OCI-LY7 (cell line): ENCODE measurements at places on chromosomes 7 and 10. TPM values are rescaled to one million over a fixed set of nuclear protein-coding genes. Genes with fewer than 3 reads are reported as not detected.

The DNAJB9 gene
- total RNA-seq = 11.1 and 11.4 TPM in 2 replicates

The PHYHIPL gene
- not detected in 2 replicates for total RNA-seq

The TSPAN12 gene
- not detected in 2 replicates for total RNA-seq

The SMO gene
- total RNA-seq = 0.17 and 0.22 TPM in 2 replicates

The OIT3 gene
- not detected in 2 replicates for total RNA-seq

The SEMA3D gene
- total RNA-seq = not detected in 2 replicates

The CCDC186 gene
- total RNA-seq = 12.6 and 13.1 TPM in 2 replicates

The GSTO2 gene
- 1.6 and 2.2 TPM in 2 replicates for total RNA-seq

The RAB11FIP2 gene
- 25.3 and 27.0 TPM in 2 replicates for total RNA-seq

The AKR1E2 gene
- total RNA-seq = not detected in 2 replicates

The PRKCQ gene
- total RNA-seq = 4.0 and 4.2 TPM in 2 replicates

The INSYN2A gene
- not detected in 2 replicates for total RNA-seq

The CYP2C8 gene
- not detected in 2 replicates for total RNA-seq

The ADAM12 gene
- total RNA-seq = not detected in 2 replicates

The ANXA11 gene
- total RNA-seq = 164 and 199 TPM in 2 replicates

The NKX1-2 gene
- total RNA-seq = not detected in 2 replicates

The PTPN20 gene
- total RNA-seq = not detected in 2 replicates

The ZNF25 gene
- 3.2 and 3.8 TPM in 2 replicates for total RNA-seq

The C10orf67 gene
- total RNA-seq = not detected in 2 replicates

The LRIT1 gene
- not detected in 2 replicates for total RNA-seq

The RSPH10B gene
- total RNA-seq = 0.29 and 0.94 TPM in 2 replicates

The CXCL12 gene
- not detected in 2 replicates for total RNA-seq

The PDK4 gene
- total RNA-seq = not detected in 2 replicates

The CREB5 gene
- 10.4 and 13.3 TPM in 2 replicates for total RNA-seq

The GJD4 gene
- not detected in 2 replicates for total RNA-seq

The CCZ1B gene
- total RNA-seq = 52.0 and 56.3 TPM in 2 replicates

The VGF gene
- 1.5 TPM in 2 replicates for total RNA-seq

The CDHR1 gene
- total RNA-seq = not detected in 2 replicates

The OPALIN gene
- total RNA-seq = not detected in 2 replicates

The C10orf105 gene
- total RNA-seq = 0.09 and 0.15 TPM in 2 replicates

The CLDN4 gene
- total RNA-seq = 0.90 and 1.0 TPM in 2 replicates

The GAD2 gene
- total RNA-seq = not detected in 2 replicates

The CPN1 gene
- not detected in 2 replicates for total RNA-seq

The ZP3 gene
- 0.48 and 0.57 TPM in 2 replicates for total RNA-seq

The HOXA10 gene
- not detected in 2 replicates for total RNA-seq

The RNF148 gene
- total RNA-seq = not detected in 2 replicates

The UPK3B gene
- 1.4 and 2.5 TPM in 2 replicates for total RNA-seq

The ADAM22 gene
- 13.6 and 14.6 TPM in 2 replicates for total RNA-seq

The EPO gene
- total RNA-seq = not detected in 2 replicates

The LIPM gene
- not detected in 2 replicates for total RNA-seq

The SPAM1 gene
- not detected in 2 replicates for total RNA-seq

The ZNF485 gene
- 6.4 and 7.9 TPM in 2 replicates for total RNA-seq

The ZNF425 gene
- total RNA-seq = 1.1 and 1.6 TPM in 2 replicates

The VENTX gene
- total RNA-seq = not detected in 2 replicates

The LDB3 gene
- total RNA-seq = 0.08 TPM in 1 of 2 replicates, not detected in the other

The C10orf88 gene
- total RNA-seq = 9.4 and 11.9 TPM in 2 replicates

The ZNF467 gene
- 0.40 TPM in 1 of 2 replicates, not detected in the other for total RNA-seq

The ABCF2 gene
- 28.6 and 44.9 TPM in 2 replicates for total RNA-seq

The CPVL gene
- not detected in 2 replicates for total RNA-seq

The IGF2BP3 gene
- 94.3 and 108 TPM in 2 replicates for total RNA-seq

The FAM25A gene
- not detected in 2 replicates for total RNA-seq

The ITIH5 gene
- total RNA-seq = not detected in 2 replicates

The POLD2 gene
- total RNA-seq = 261 and 271 TPM in 2 replicates
